ENCODE measurements at places on chromosomes 16 and 17.
A peak's percentile ranks its signal among the peaks of the same experiment; 100 is the strongest.

- DNase-seq: peak; percentile 66
Measured at GRCh38 chr16:1771188-1771863, at the start of gene NME3. NME3 (minus strand) TSS chr16:1771543; CDS start chr16:1771534, 9 bp downstream.

GRCh38 chr16:50548125-50548908 lies at the start of gene NKD1:
NKD1 (plus strand) TSS chr16:50548396; CDS start chr16:50548554, 158 bp downstream.
- DNase-seq: peak; percentile 64

DNA sequence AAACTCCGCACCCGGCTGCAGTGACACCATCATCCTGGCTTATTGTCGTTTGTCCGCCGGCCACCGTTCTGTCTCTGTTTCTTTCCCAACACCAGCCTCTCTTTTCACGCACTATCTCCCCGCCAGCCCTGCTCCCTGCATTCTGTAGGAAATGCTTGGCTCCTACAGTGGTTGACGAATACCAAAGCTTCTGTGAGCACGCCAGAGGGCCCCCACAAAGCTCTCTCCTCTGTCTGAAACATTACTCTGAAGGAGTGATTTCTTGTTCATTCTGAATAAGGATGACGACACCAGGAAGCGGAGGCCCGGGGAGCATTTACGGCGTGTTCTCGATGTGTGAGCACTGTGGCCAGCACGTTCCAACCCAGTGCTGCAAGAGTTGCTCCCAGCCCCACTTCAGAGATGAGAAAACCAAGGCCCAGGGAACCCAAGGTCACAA lies 58.8 kb downstream of the ADCY9 start:
- DNase-seq: no peak

- DNase-seq: peak; percentile 22
Measured at GRCh38 chr17:30379303-30379902, 676 bp downstream of the CPD start.

DNA sequence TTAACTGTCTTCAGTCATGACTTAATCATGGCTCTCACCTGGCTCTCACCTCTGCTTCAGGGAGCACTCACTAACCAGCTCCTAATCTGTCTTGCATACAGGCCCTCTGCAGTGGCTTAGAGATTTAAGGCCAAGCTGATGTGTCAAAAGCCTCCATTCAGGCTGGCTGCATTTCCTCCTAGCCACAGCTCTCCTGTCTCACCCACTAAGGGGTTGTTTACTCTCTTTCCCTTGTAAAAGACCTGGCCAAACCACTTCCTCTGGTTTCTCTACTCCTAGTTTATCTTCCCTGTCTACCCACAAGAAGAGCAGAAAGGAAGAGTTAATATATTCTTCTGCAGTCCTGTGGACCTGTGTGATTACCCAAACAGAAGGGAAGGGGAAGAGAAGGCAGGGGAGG lies 9.3 kb upstream of the ASIC2 start:
- no peak for DNase-seq

GRCh38 chr17:67573987-67574657 lies 143.6 kb upstream of the NOL11 start:
- DNase-seq: no peak

DNA sequence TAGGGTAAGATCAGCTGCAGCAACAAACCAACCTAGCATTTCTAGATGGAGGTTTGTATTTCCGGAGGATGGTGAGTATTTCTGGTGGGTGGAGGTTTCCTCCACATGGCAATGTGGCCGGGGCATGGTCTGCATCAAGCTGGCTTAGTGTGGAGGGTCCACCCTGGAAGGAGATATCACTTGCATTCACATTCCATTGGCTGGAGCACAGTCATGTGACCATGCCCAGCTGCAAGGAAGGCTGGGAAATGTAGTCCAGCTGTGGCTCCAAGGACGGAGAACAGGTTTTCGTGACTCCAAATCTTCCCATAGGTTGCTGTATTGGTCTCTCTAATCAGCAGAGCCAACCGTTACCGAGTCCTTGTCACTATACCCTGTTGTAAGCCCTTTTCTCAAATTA lies 68.7 kb downstream of the RAI1 start:
- DNase-seq: peak; percentile 83

GRCh38 chr17:39143552-39144093 lies 7.8 kb downstream of the PLXDC1 start:
- DNase-seq: no peak

DNA sequence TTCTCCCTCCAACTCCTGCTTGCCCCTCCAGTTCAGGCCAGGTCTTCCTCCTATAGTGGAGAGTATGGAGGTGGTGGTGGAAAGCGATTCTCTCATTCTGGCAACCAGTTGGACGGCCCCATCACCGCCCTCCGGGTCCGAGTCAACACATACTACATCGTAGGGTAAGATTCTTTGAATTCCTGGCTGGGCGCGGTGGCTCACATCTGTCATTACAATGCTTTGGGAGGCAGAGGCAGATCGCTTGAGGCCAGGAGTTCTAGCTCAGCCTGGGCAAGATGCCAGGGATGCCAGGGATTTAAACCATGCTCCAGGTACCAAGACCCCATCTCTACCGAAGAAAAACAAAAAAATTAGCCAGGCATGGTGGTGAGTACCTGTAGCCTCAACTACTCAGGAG lies 1.4 kb downstream of the ZG16 start:
- no peak for DNase-seq

DNA sequence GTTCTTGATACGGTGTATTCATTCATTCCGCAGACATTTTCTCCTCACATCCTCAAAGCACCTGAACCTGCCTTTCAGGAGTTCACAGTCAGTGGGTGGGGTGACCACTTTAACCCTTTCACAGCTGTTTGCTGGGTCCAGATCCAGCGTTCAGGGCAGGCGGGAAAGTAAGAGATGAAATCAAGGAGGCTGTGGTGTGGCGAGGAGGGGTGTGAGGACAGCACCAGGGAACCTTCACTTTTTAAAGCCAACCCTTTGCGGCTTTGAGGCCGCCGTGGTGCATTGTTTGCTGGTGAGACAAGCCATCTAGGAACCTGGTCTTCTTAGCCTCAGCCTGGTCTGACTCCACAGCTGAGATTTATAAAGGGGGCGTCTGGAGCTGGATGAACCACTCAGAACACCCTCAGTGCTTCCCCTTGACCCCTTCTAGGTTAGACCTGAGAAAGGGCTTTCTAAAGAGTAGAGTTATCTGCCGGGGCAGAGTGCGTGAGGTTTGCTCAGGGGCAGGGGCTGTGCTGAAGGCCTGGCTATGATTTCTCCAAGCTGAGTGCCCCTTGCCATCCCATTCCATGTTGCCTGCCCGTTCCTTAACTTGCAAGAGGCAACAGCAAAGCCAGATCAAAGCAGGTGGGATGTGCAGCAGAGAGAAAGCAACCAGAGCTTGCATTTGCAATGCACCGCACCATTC lies 933 bp downstream of the CCR7 start:
- DNase-seq: no peak

- no peak for DNase-seq
Measured at GRCh38 chr17:1629504-1630310, 1.1 kb upstream of the SLC43A2 start.

DNA sequence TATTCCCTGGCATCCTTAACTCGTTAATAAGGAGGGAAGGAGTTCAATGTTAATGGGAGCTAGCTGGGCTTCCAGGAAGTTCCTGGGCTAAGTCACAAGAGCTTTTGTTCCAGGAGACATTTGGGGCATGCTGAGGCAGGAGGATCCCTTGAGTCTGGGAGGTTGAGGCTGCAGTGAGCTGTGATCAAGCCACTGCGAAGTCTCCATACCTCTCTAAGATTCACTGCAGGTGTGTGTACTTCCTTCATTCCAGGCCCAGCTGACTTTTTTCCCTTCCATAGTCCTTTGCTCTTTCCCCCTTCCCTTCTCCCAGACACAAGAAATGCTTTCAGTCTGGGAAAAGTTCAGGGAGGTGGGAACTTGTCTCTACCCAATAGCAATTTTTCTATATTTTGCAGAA lies 489.8 kb downstream of the NPIPA7 start:
- no peak for DNase-seq

DNA sequence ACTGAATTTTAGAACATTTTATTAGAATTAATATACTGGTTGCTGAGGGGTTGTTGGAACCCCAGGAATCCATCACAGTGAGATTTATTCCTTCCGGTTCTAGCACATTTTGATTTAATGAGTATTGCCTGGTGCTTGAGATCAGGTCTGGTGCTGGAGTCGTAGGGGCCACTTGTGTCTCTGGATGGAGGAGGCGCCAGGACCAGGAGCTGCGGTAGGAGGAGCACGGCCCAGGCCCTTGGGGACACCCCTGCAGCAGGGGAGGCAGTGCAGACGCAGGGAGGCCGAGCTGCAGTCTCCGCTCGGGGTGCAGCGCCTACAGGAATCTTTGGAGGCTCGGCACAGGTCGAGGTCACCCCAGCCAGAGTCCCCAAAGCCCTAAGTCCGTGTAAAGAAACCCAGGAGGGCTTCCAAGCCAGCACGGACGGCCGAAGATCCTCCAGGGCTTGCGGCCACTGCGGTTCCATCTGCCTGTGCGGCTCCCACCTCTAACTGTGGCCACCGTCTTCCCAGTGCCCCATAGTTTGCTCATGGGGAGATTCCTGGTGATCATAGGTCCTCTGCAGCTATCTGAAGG lies 66.2 kb upstream of the CREBBP start:
- no peak for DNase-seq

DNA sequence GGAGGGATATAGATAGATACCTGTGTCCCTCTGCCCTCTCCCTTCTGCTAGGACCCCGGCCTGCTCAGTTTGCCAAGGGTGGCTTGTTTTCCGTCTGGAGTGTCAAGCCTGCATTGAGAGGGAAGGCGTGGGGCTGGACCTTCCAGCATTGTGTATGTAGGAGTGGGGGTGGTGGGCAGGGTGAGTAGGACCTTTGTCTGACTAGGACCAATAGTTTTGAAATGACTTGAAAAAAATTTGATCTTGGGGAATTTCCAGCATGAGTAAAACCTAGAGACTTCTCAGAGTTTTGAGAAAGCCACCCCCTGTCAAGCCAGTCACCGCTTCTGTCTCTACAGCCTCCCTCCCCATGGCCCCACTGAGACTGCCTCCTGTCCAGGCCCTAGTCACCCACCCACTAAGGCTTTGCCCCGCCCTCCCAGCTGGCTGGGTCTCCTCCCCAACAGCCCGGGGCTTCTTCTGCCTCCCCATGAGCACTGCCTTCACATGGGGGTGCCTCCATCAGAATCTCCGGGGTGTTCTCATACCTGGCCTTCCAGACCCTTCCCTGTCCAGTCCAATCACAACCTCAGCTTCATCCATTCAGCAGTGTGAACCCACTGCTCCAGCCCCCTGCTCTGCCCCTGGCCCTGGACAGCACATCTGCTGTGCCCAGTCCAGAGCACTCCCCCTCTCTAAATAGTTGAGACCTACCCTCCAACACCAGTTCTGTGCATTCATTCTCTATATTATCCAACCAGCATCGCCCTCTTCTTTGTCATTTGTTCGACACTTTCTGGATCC lies 207.0 kb downstream of the MSI2 start:
- DNase-seq: no peak

- DNase-seq: no peak
Measured at GRCh38 chr17:66341462-66341861, 39.0 kb downstream of the PRKCA start.

DNA sequence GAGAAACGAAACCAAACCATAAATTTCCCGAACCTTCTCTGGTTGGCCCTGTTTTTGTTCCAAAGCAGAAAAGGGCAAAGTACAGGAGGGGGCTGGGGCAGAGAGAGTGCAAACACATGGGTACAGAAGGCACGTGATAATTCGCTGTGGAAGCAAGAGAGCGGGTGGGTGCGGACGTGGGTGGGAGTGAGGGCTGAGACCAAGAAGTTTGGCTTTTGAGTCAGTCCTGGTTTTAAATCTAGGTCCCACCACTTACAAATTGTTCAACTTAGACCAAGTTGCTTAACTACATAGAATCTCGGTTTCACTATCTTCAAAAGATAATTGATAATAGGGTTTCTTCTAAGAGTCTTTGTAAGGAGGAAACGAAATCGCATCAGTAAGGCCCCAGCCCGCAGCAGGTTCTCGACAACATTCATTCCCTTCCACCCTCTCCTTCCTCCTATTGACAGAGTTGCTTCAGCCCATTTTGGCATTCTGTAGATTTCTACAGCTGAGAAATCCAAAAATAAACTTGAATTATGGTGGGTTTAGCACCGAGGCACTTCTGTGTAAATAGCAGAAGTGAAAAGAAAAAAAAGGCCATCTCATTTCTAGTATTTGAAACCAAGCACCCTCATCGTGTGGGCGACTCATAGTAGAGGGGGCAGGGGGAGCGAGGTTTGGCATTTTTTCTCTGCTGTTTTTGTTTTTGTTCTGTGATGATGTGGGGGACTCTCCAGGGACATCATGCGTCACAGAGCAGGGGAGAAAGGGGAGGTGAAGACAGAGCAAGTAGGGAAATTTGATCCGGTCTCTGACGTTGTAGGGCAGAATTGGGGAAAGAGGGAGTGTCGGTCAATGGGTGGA lies 33.6 kb upstream of the CCR7 start:
- DNase-seq: no peak

DNA sequence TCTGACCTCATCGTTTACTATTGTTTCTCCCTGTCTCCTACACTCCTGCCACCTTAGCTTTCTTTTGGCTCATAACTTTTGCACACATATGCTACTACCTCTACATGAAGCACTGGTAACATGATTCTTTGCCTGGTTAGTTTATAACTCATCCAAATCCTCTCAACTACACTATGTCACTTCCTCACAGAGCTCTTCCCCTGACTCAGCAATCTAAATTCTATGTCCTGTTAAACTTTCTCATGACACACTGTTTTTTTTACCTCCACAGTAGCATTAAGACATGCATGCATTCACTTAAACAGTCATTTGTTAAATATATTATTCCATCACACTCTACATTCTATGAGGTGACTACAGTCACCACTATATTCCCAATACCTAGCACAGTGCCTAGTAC lies 19.7 kb downstream of the APPBP2 start:
- DNase-seq: no peak

- no peak for DNase-seq
Measured at GRCh38 chr17:83194761-83195329, 115.4 kb downstream of the METRNL start.

DNA sequence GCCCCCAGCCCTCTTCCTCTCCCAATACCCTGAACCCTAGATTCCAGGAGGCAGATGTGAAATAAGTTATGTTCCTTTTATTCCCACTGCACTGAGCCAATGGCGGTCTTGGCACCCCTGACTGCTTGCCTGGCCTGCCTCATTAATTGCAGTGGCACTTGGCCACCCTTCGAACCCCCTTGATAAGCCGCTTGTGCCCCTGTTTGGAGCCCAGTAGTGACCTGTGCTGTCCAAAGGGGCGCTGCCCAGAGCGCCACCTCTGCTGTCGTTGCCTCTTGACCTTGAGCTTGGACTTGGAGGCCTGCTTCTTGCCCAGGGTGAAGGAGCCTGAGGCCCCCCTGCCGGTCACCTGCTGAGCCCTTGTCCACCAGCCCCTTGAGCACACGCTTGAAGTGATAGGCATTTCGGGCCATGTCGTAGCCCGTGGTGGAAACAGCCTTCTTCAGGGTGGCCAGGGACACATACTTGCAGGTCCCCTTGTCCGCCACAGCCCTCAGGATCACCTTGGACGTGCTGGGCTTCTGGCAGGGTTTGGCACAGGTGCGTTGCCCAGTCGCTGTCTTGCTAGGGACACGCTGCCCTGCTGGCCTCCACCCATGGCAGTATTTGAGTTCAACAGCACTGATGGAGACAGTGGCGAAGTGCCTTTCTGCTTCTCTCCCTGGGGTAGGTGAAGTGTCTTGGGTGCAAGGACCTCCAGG lies 5.7 kb downstream of the SGCA start:
- DNase-seq: no peak

- no peak for DNase-seq
Measured at GRCh38 chr16:19274165-19274797, 11.2 kb upstream of the CLEC19A start.
